ENCODE measurements at places on chromosomes 5 and 9.

- no peak for DNase-seq
These were observed 21.9 kb downstream of the ERBIN start for GRCh38 chr5:65948115-65948747.

GRCh38 chr9:129143031-129143927 lies 32.1 kb downstream of the PTPA start:
- DNase-seq, result no peak

GRCh38 chr5:103355579-103355978 lies 97.0 kb downstream of the MACIR start:
- no peak for DNase-seq

GRCh38 chr9:6109986-6110385 lies 94.6 kb upstream of the RANBP6 start:
- DNase-seq, result no peak

GRCh38 chr9:28956116-28956880 lies 1383.0 kb upstream of the C9orf72 start:
- no peak for DNase-seq

GRCh38 chr5:37882636-37883035 lies 42.8 kb upstream of the GDNF start:
- no peak for DNase-seq
